GM12891 (cell line): ENCODE measurements at places on chromosomes 1 and 21.
A peak's percentile ranks its signal among the peaks of the same experiment; 100 is the strongest.

GRCh38 chr1:1470626-1471388, 758 bp upstream of the ATAD3B start:
- DNase-seq, result no peak

DNA sequence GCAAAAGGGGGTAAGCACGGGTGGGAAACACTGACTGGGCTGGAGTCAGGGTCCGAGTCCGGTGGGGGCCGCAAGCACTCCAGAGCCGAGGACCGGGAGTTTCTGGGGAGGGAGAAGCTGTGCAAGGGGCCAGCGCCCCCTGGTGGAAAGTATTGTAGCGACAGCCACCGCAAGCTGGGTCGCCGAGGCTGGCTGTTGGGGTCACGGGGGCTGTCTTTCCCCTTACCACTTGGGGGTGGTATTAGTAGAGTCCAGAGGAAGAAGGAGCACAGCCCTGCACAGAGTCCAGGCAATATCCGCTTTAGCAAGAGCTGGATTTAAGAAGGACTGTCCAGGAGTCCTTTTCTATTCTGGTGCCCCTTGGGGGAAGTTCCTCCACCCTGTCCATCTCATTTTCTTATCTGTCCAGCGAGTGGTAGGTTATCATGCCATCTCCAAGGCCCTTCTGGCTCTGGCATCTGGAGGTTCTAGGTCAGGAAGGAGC, 17.9 kb upstream of the ETV3 start:
- peak; percentile 47 for DNase-seq

DNA sequence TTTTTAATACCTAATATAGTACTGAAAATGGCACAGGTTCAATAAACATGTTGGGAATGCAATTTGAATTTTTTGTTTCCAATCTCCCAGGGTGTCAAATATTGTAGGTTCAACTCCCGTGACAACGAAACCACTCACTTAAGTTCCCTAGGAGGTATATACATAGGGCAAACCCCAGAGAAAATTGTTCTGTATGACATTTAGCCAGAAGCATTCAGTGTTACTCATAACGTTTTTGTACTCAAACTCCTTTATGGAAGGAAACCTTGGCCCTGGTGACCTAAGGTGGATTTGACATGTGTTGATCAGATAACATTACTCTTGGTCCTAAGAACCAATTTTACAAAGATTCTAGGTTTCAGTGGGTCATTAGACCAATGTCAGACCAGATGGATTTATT, 110.6 kb downstream of the USP25 start:
- no peak for DNase-seq

- DNase-seq, result no peak
Measured at GRCh38 chr1:220604926-220605325, 77.0 kb downstream of the MARK1 start.

GRCh38 chr1:230636575-230637148, 5.6 kb upstream of the COG2 start:
- DNase-seq, result no peak

GRCh38 chr1:113415310-113416070, 25.2 kb downstream of the MAGI3 start:
- DNase-seq, result no peak
